Endothelial cell (in vitro differentiated cells): ENCODE measurements at places on chromosomes 6 and 20.

DNA sequence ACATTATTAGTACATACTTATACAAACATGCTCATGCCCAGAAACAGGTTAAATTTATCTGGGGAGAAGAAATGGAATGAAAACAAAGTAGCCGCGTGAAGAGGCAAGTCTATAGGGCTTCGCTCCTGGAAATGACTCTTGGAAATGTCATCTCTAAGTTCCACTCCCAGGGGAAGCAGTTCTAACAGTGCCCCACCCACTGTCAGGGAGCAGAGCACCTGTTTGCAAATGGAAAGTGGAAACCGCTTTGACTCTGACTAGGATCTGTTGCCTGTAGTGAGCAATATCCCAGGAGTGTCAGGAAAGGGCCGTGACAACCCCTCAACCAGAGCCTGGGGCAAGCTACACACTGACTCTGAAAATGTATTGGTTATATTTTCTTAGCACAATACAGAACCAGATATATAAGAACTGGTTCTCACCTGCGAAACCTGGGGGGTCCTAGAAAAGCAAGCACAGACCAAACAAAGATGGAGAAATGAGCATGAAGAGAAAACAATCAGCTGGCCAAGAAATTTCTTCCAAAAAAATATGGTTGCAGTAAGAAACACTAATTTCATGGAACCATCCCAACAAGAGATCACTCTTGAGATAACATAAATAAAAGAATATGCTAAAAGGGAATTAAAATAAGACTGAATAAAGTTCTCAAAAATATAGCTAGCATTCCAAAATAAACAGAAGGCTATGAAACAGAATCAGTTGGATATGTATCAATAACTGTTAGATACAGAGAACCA lies 47.5 kb upstream of the CRISP1 start:
- no peak overlapping the region for H3K27ac ChIP-seq
- H3K4me3 ChIP-seq, result no peak overlapping the region
- DNase-seq, result no peak

DNA sequence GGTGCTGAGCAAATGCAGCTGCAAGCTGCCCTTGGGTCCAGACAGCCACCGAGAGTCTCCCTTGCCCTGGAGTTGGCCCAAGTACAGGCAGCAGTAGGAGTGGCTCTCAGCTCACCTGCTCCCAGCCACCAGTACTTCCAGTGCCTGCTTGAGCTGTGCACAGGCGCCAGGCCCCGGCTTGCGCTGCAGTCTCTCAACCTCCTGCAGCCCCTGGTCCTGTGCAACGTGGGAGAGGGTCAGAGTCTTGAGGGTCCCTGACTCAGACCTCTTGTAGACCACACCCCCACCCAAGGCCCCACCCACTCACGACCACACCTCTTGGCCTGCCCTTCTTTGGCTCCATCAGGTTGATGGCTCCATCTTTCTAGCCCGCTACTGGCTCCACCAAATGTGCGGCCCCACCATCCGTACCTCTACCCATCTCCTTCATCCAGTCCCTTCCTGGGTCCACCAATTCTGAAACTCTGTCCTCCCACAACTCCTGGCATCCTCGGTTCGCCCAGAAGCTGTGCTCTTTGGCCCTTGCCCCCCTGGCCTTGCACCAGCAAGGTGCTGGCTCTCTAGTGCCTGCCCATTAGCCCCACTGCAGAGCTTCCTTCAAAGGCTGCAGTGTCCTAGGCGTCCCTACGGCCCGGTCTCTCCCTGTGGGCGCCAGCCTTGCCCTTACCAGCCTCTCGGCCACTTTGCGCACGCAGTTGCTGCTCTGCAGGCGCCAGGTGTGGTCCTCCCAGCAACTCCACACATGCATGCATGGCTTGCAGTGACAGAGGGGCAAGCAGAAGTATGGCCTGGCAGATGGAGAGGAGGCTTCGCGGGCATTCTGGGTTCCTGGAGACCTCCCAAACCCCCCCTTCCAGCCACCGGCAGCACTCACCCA lies 16.5 kb upstream of the SPAG4 start:
- H3K27ac ChIP-seq, result no peak overlapping the region
- peaks cover 7% of the 10 kb centered on the region for H3K36me3 ChIP-seq
- peaks cover 22% of the 10 kb centered on the region for H3K27me3 ChIP-seq

DNA sequence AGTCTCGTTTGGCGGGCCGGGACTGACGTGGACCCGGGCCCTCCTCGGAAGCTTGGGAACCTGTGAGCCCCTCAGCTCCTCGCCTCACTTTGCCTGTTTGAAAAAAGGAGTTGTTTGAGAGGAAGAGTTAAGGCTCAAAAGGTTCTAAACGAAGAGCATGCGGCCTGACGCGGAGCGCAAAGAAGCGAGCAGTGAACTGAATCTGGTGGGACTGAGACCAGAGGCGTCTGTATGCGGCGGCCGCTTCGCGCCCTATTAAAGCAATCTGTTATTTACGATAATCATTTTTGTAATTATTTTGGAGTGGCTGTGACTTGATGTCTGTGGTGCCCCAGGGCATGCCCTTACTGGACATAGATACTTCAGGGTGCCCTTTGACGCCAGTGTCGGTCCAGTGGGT lies 3.3 kb upstream of the TFAP2C start:
- H3K36me3 ChIP-seq, result no peaks in the 10 kb centered on the region
- peaks cover 15% of the 10 kb centered on the region for H3K27me3 ChIP-seq
- H3K27ac ChIP-seq, result no peak overlapping the region
- DNase-seq, result no peak

GRCh38 chr6:127518191-127518709 lies 885 bp downstream of the MTCL3 start:
- H3K36me3 ChIP-seq, result no peaks in the 10 kb centered on the region
- H3K27ac ChIP-seq, result peak overlapping the region; percentile 83
- H3K27me3 ChIP-seq, result peaks cover 4% of the 10 kb centered on the region
- peaks cover 36% of the 10 kb centered on the region for H3K4me1 ChIP-seq
- H3K4me3 ChIP-seq, result peak overlapping the region; percentile 95

DNA sequence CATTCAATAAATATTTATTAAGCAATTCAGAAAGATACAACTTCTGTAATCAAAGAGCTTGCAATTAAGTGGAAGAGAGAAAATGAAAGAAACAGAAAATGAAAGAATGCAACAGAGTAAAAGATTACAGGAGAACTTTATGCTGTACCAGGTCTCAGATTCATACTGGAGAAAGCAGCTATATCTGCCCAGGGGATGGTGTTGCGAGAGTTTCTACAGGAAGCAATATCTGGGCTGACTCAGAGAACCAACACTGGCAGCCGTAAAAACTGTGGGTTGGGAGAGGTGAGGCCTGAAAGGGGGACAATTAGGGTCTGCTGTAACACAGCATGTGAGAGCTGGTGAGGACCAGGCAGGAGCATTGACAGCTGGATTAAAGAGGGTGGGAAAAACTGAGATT lies 256.7 kb upstream of the TCF21 start:
- H3K36me3 ChIP-seq, result no peaks in the 10 kb centered on the region
- H3K4me1 ChIP-seq, result no peaks in the 10 kb centered on the region
- no peaks in the 10 kb centered on the region for H3K27me3 ChIP-seq
- H3K27ac ChIP-seq, result no peak overlapping the region

DNA sequence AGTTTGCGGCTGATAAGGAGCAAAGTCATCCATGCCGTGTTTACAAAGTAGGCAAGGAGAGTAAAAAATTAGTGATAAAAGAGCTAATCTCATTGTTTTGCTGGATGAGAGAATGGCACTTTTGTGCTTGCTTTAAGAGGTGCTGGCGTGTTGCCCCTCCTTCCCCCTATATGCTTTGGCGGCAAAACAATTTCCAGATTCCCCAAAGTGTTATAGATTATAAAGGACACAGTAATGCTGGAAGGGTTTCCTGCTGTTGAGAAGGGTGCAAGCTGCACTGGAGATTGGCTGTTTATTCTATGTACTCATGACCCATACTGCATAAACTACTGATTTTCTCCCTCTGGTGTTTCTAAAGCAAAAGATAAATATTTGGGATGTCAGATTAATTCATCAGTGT lies 338.9 kb upstream of the MAP3K7 start:
- H3K27ac ChIP-seq, result peak overlapping the region; percentile 3
- no peaks in the 10 kb centered on the region for H3K36me3 ChIP-seq
- no peak overlapping the region for H3K4me3 ChIP-seq

DNA sequence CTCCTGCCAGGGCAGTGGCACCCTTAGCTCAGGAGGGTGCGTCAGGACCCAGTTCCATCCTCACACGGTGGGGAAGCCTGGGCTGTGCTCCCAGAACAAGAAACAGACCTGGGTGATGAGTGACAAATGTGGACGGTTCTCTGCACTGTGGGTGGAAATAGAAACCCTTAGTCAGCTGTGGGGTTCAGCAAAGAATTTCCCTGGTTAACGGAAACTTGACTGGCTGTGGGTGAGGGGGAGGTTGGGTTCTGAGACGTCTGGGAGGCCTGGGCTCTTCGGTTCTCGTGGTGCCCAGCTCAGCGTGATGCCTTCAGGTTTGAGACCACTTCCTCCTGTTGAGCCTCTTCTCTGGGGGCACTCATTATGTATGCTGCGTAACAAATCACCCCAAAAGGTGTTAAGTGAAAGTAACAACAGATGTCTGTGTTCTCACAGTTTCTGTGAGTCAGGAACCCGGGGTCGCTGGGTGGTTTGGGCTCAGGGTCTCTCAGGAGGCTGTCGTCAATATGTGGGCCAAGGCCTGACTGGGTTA lies 53.1 kb upstream of the FAM83D start:
- H3K4me1 ChIP-seq, result peaks cover 66% of the 10 kb centered on the region
- no peak for DNase-seq
- peak overlapping the region; percentile 56 for H3K4me3 ChIP-seq
- H3K27ac ChIP-seq, result peak overlapping the region; percentile 82

DNA sequence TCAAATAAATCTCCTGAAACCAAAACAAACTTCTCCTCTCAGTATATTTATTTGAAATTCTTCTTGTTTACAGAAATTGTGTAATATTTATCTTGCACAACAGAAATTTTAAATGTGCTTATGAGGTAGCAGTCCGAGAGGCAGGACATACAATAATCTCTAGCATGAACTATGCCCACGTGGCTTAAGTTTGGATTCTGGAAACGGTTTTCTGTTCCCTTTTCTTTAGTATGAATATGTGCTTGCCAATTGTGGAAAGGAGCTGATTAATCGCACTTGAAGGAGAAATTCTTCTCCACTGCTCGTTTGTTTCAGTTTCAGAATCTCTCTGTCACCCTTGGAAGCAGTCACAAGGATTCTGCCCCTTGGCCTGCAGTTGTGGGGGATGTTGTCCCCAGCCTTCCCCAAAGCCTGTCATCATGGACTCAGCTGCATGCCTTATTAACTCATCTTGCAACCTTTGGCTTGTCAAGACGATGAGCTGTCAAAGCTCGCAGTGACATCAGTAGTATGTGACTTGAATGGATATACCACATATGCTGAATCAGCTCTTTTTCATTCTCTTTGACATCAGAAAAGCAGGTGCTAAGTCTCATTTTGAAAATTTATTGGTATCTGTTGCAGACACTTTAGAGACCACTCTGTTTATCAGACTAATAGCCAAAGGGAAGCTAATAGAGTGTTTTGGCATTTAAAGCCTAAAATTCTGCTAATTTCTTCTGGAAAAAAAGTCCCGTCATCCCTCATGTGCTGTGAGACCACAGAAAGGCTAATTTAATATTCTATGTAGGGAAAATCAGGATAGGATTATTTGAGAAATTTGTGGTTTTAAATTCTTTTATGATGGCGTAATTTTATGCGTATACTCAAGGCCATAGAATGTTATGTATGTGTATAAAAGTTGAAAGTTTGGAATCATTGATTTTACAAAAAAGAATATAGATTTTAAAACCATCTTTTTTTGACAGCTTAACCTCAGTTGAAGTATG lies 186.8 kb downstream of the ARID1B start:
- no peaks in the 10 kb centered on the region for H3K27me3 ChIP-seq
- no peak for DNase-seq
- peaks cover 9% of the 10 kb centered on the region for H3K4me1 ChIP-seq
- no peaks in the 10 kb centered on the region for H3K36me3 ChIP-seq

- no peak overlapping the region for H3K4me3 ChIP-seq
- H3K27me3 ChIP-seq, result no peaks in the 10 kb centered on the region
- no peaks in the 10 kb centered on the region for H3K4me1 ChIP-seq
- DNase-seq, result no peak
These were observed 64.8 kb downstream of the LMBRD1 start for GRCh38 chr6:69732045-69732444.

- H3K27me3 ChIP-seq, result peaks cover 10% of the 10 kb centered on the region
- no peak overlapping the region for H3K27ac ChIP-seq
- H3K36me3 ChIP-seq, result no peaks in the 10 kb centered on the region
- peaks cover 9% of the 10 kb centered on the region for H3K4me1 ChIP-seq
These were observed 92.2 kb upstream of the CNKSR3 start for GRCh38 chr6:154602708-154603107.

- H3K27me3 ChIP-seq, result no peaks in the 10 kb centered on the region
- H3K27ac ChIP-seq, result no peak overlapping the region
- no peak for DNase-seq
- no peaks in the 10 kb centered on the region for H3K36me3 ChIP-seq
These were observed 32.8 kb upstream of the HLA-C start for GRCh38 chr6:31304683-31305082.

GRCh38 chr20:61370841-61371303 lies 118.8 kb downstream of the CDH4 start:
- no peaks in the 10 kb centered on the region for H3K27me3 ChIP-seq
- no peak overlapping the region for H3K4me3 ChIP-seq
- no peak for DNase-seq
- H3K36me3 ChIP-seq, result no peaks in the 10 kb centered on the region
- H3K27ac ChIP-seq, result no peak overlapping the region

GRCh38 chr20:44135417-44136204 lies 51.4 kb downstream of the JPH2 start:
- H3K36me3 ChIP-seq, result peaks cover 4% of the 10 kb centered on the region
- H3K4me1 ChIP-seq, result peaks cover 5% of the 10 kb centered on the region
- DNase-seq, result no peak
- H3K4me3 ChIP-seq, result no peak overlapping the region

DNA sequence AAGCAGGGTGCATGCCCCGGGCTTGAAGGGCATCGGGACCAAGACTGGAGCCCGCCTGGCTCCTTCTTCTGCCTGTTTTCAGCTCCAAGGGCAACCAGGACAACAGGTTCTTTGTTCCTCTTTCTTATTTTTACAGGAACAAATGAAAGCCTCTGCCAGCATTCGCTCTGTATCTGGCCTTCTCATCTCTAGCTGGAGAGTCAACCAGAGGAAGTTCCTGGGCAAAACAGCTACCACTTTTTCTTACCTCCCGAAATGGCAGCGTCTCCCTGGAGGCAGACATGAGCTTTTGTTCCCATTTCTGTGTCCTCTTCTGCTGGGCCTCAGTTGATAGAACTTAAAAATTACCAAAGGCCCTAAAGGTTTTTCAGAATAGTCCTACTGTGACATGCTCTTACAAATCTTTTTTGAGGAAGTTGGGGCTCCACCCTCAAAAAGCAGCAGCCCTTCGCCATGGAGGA lies 74.1 kb upstream of the NAA20 start:
- no peak overlapping the region for H3K4me3 ChIP-seq
- peaks cover 28% of the 10 kb centered on the region for H3K4me1 ChIP-seq
- no peak for DNase-seq

DNA sequence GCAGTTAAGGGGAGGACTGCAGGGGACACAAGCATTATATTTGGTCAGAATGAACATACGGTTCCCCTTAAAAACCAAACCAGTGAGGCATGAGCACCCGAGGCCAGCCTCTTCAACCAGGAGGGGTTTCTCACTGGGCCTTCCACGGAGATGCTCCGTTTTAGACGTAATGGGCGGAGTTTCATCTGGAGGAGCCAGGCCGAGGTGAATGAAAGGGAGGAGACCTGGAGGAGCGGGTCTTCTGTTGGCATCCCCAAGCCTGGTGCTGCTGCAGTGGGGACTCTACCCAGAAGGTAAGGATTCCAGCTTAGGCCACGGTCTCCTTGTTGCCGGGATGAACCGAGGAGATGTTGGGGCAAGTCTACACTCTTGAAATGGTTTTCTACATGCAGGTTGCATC lies 47.4 kb downstream of the ADNP start:
- no peak overlapping the region for H3K4me3 ChIP-seq
- H3K27ac ChIP-seq, result no peak overlapping the region

- DNase-seq, result peak; percentile 38
- H3K27ac ChIP-seq, result peak within 1 kb of the TSS; percentile 71
- H3K4me3 ChIP-seq, result peak within 1 kb of the TSS; percentile 93
- H3K27me3 ChIP-seq, result peaks cover 7% of the 10 kb centered on the region
- H3K36me3 ChIP-seq, result peaks cover 7% of the 10 kb centered on the region
- peaks cover 12% of the 10 kb centered on the region for H3K4me1 ChIP-seq
These were observed at the start of gene ATP9A for GRCh38 chr20:51767867-51768758. ATP9A (minus strand) TSS chr20:51768390; CDS start chr20:51768369, 21 bp downstream.
